Fibroblast of pulmonary artery (primary cell): ENCODE measurements at places on chromosomes 7 and 10.

DNA sequence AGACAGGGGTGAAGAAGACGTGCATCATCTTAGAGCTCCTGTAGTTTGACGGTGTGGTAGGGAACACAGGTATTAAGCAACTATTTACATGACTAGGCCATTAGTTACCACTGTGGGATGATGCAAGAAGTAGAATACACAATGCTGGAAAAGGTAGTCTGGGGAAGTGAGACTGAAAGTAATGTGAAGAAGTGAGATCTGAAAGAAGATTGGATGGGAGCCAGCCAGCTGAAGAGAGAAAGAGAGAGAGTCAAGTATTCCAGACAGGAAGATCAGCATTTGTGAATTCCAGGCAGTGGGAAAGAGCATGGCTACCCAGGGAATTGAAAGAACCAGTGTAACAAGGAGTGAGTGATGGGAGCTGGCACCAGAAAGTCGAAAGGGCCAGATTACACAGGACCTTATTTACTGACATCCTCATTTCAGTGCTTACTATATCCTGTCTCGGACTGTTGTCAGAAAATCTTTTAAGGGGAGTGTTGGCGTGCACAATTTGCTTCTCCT, 4.0 kb upstream of the CFAP58 start:
- peak; percentile 90 for DNase-seq

- DNase-seq = no peak
Observed at GRCh38 chr10:118977835-118978234, 51.7 kb upstream of the NANOS1 start.

GRCh38 chr7:151798851-151799448, 78.0 kb downstream of the PRKAG2 start:
- no peak for DNase-seq

GRCh38 chr7:1457949-1458682, 1.2 kb downstream of the MICALL2 start:
- DNase-seq = peak; percentile 18

DNA sequence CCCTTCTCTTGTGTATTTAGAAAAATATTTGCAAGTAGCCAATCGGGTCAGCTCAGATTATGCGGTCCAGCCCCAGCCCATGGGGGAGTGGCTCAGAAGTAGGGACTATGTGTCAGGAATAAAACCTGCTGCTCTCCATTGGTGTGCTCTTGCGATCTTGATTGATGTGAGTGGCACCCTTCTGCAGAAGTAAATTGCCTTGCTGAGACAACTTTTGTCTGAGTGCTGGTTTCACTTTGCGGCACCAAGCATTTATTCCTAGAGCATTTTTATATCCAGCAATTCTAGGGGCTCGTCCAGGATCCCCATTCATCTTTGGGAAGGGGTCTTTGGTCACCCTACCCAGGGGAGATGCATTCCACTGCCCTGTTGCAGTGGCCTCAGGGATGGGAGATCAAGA, 26.1 kb upstream of the FAM221A start:
- DNase-seq = no peak
